COLO829 (cell line): ENCODE measurements at places on chromosomes 5 and 9.
A peak's percentile ranks its signal among the peaks of the same experiment; 100 is the strongest.

DNA sequence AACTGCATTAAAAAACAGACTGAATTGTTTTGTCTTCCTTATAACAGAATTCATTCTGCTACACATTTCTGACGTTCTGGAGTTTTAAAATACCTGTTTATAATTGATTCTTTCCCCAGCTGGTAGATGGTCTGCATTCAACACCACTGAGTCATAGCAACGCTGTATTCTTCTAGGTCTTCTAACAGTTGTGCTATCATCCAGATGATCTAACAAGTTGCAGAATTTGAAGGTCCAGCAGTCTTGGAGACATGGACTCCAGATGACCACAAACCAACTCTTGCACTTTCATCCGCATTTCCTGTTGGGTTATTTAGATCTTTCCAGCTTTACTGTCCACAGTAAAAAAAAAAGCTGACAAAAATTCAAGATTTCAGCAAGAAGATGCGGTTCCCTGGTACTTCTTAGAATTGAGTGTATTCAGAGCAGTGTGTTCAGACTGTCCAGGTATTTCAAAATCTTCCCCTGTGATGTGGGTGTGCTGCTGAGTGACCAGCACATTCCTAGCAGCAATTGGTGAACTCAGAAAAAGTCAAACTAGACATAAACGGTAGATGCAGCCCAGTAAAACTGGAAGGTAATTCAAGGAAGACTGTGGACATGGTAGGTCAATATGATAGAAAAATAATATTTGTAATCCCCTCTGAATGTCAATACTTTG, 50.2 kb downstream of the CSNK1A1 start:
- no peak for DNase-seq

DNA sequence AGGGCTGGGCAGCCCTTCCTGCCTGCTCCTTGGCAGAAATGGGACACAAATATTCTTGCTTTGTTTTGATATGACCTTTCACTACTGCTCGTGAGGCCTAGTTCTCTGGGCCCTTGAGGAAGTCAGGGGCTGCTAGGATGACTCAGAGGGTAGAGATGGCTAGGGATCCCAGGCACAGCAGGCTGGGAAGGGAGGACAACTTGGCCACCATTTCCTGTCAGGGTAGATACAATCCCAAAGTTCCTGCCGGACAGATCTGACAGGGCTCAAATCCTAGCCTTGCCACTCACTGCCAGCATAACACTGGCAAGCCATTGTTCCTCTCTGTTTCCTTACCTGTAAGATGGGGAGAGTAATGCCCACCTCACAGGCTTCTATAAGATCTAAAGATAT, 31.7 kb upstream of the MEIKIN start:
- DNase-seq = no peak

GRCh38 chr5:9020996-9021395, 524.9 kb downstream of the SEMA5A start:
- DNase-seq = no peak

- no peak for DNase-seq
Observed at GRCh38 chr5:11797132-11797531, 107.1 kb downstream of the CTNND2 start.

GRCh38 chr9:129909851-129910250, 74.6 kb downstream of the USP20 start:
- DNase-seq = no peak

GRCh38 chr5:96687812-96688453, 25.8 kb downstream of the CAST start:
- DNase-seq = peak; percentile 37

- DNase-seq = no peak
Observed at GRCh38 chr9:16726718-16727451, 143.6 kb downstream of the BNC2 start.

GRCh38 chr5:12566441-12566840, 662.2 kb upstream of the CTNND2 start:
- no peak for DNase-seq

GRCh38 chr9:81633952-81634854, 55.1 kb downstream of the TLE1 start:
- no peak for DNase-seq

- DNase-seq = no peak
Observed at GRCh38 chr5:71934322-71934721, 173.0 kb upstream of the MAP1B start.

DNA sequence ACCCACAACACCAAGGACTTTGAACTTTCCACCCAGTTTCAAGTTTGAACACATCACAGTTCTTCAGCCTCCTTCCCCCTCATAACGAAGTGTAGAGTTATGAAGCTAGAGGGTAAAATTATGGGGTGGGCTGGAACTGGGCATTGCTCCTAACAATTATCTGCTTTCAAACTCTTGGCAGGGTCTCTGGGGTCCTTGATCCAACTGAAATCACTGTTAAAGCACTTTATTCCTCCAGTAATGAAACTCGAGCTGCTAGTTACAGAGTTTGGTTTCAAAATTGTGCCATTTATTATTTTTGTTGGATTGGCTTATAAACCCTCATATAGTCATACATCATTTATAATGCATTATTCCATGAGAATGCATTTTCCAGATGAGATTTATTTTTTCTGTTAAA, 158.5 kb downstream of the RGS3 start:
- DNase-seq = no peak

DNA sequence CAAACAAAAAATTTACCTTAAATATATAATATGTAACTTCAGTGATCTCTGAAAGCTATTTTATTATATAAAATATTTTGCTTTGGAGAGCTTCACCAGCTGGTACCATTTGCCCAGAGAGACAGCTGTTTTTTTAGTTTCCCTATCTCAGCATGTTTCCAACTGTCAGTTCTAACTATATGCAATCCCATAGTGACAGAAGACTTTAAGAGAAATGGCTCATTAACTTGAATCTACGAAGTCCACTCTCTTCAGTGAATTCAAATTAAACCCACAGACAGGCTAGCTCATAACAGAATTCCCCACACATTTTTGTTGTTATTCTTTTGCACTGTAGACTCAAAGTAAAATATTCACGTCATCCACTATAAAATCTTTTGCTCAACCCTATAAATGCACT, 251.8 kb upstream of the POU5F2 start:
- DNase-seq = no peak

- DNase-seq = no peak
Observed at GRCh38 chr5:14547666-14548065, 33.9 kb upstream of the OTULINL start.

DNA sequence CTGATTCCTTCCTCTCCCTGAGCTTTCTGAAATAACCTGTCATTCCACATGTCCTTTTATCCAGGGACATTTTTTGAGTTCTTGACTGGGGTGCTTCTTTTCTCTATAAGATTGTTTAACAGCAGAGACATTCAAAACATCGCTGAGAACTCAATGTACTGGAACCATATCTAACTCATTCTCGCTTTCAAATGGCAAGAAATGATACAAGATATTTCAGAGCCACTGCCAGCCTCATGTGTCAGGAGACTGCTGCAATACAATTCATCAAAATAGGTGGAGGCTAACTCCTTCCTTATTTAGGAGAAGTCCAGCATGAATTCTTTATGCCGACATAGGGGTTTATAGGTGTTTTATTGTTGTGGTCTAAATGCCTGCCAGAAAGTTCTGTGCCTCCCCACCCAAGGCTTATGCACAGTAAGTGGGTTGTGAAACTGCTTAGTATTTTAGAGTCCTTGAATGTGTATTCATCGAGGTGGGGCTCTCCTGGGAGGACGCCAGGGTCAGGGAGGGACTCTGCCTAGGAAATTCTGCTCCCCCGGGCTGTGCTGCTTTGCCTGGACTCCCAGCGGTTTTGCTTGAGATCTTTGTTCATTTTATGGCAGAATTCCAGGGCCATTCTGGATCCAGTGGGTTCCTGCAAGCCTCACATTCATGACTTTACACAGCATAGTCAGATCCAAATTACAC, 53.9 kb downstream of the ZNF474 start:
- DNase-seq = no peak

DNA sequence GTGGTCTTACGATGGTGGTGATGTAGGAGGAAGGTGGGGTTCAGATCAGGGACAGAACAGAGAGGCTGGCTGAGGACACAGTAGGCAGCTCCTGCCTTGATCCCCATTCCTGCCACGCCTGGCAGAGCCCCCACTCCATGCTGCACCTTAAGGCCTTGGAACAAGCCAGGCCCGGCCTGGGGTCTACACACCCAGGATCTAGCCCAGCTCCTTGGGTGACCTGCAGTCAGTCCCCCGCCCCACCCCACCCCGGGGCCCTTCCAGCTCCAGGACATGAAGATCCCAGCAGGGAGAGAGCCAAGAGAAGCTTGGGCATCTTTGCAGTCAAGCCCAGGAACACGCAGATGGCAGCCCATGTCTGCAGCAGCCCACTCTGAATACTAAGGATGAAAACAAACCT, 34.7 kb downstream of the WHRN start:
- no peak for DNase-seq

DNA sequence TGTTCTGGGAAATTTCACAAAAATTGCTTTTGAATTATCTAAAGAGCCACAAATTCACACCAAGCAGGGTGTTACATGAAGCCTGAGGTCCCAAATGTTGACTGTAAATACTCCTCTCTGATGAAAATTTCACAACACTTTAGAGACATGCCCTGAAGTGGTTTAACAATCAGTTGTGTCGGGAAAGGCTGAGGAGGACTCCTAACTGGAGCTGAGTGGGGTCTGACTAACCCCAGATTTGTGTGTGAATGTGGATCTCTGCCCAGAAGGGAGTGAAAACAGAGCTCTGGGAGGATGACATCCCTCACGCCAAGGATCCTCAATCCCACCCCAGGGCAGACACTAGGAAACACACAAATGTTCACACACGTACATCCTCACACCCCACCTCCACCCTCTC, 31.1 kb upstream of the GRXCR2 start:
- no peak for DNase-seq

- DNase-seq = no peak
Observed at GRCh38 chr9:97847474-97848214, 5.4 kb upstream of the FOXE1 start.

DNA sequence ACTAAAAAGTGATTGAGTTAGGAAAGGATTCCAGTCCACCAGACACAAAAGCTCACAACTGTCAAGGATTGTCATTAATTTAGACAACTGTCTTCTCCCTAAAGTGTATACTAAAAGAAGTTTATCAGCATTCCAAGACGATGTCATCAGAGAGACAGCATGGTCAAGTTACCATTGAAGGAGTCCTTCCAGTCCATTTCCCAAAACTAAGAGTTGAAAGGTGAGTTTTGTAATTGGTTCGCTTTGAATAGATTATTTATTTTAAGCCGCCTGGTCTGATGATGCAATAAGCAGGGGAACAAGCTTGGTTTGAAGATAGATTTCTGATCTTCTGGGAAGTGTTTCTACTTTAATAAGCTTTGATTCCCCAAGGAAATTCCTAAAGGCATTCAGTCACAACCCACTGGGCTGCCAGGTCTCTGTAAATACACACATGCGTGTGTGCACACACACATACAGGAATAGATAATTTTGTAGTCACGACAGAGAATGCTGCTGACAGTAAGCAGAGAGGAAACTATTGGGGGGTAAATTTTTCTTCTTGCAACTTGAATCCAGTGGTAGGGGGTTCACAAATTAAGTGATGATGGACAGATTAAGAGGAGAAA, 234.8 kb downstream of the PIK3R1 start:
- no peak for DNase-seq

DNA sequence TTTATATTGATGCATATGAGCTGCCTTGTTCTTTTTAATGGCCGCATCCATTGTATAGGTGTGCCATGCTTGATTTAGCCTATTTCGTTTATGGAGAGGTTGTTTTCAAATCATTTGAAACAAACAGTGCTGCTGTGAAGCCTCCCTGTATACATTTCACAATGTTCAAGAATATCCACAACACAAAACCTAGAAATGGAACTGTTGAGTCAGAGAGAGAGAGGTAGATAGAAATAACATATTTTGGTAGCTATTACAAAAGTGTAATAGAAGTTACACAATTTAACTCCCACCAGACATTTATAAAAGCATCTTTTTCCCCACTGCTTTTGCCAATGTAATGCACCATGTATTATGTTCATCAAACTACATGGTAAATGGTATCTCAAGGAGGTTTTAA, 82.0 kb downstream of the FRMD3 start:
- no peak for DNase-seq

- DNase-seq = no peak
Observed at GRCh38 chr9:94150890-94151650, 66.8 kb downstream of the PTPDC1 start.

DNA sequence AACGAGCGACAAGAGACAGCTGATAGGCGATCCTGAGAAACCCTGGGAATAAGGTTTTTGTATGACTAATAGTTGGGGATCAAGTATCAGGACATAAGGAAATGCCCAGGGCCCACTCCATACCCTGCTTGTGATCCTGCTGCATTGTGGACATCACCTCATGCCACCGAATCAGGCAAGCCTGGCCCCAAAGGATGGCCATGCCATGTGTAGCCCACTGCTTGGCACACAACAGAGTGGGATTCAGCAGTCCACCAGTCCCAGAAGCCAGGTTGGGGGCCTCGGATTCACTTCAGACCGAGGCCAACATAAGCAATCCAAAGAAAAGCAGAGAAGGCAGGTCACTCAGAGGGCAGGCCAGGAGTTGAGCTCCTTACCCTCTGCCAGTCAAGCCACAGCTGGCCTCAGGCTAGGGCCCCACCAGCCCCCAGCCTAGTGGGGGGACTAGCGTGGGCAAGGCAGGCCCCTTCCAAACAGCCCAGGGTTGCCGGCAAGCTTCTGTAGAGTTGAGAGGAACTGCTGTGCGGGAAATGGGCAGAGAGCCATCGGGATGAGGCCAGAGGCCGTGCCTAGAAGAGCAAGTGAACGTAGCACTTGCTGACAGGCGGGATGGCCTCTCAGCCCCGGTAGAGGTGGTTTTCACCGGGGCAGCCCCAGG, 5.0 kb downstream of the NOP16 start:
- no peak for DNase-seq

DNA sequence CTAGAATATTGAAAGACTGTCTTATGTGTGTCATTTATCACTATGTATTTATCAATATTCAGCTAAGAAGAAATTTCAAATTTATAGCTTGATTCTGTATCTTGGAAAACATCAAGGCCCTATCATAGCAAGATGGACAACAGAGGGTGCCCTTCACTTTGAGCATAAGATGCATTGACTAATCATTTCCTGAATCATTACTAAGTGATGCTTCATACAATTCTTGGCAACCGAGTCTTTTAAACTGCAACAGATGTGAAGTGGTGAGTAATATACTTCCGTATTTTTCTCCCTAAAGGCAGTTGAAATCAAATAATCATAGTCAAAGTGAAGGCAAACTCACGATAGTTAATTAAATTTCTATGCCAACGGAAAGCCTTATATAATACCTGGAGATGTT, 318.6 kb upstream of the RGMB start:
- DNase-seq = peak; percentile 46

GRCh38 chr9:4750023-4750673, 9.1 kb upstream of the AK3 start:
- peak; percentile 37 for DNase-seq

DNA sequence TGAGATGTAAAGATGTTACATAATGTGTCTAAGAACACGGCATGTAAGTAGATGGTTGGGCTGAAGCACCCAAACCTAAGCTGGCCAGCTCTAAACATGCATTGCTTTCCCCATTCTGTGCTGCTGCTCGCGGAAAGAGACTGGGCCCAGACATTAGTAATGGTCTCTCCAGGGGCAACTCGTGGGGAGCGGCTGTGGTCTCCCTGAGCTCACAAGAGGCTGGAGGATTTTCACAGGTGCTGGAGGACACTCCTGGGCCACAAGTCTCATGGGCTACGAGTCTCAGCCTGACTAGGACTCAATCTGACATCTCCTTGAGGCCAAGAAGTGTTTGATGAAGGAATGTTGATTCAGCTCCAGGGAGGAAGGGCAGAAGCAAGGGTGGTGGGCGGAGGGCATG, 92.7 kb upstream of the PTCH1 start:
- DNase-seq = no peak

- DNase-seq = no peak
Observed at GRCh38 chr5:31412324-31412723, 119.6 kb downstream of the DROSHA start.

- no peak for DNase-seq
Observed at GRCh38 chr5:98786191-98786853, 12.9 kb downstream of the RGMB start.
